ENCODE measurements at places on chromosomes 1 and 21. TPM values are rescaled to one million over a fixed set of nuclear protein-coding genes. Genes with fewer than 3 reads are reported as not detected.

DNA sequence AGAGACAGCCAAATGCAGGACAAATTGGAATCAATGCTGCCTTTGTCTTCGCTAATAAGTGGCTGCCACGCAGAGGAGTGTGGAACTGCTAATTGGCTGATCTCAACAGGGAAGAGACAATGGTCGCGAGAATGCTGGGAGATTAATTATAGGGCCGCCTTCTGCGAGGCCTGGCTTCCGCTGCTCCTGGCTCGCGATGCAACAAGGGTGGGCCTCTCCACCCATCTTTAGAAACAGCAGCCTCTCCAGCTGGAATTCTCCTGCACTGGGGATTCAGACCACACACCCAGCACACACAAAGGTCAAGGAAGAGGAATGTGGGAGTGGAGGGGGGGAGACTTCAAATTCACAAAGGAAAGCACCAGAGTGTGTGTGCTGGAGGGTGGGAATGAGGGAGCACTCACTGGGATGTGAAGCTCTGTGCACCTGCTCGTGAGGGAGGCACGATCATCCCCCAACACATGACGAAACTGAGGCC lies 200.7 kb upstream of the GRIK3 start:
- DNase-seq = no peak

GRCh38 chr1:3068564-3069431 lies at the start of gene PRDM16:
PRDM16 (plus strand) TSS chr1:3069203; CDS start chr1:3069260, 57 bp downstream.
- peak; percentile 40 for DNase-seq

DNA sequence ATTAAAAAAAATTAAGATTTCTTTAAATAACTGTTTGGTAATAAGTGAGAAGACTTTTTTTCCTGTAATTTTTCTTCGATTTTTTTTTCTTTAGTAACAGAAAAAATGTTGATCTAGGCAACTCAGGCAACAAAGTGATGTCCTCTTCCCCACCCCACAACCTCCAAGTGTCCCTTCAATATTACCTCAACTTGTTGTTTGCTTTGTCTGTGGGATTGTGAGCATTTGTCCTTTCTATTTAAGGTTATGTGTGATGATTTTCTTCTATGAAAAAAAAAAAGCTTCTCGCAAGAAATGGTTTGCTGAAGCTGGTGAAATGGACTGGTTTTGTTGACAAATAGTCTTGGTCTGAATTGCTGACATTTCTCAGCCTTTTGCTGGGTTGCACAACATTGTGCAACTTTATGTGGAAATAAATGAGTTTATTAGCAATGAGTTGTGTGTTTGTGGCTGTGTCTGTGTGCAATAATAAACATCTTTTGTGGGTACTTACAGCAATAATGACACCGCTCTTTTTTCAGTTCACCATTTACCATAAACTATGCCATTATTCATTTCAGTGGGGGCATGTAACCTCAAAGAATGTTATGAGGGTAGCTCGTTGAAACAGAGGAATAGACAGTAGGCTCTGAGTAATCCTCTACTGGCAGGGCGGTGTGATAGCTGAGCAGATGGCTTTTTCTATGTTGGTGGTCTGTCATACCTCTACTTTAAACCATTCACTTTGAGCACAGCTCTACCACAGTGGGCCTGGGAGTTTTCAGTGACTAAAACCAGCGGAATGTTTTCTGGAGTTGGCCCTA lies 218.4 kb downstream of the HLX start:
- no peak for DNase-seq

GRCh38 chr1:177585302-177586220 lies 384.3 kb downstream of the SEC16B start:
- DNase-seq = no peak

The OR2L5 gene
- not detected for total RNA-seq

DNA sequence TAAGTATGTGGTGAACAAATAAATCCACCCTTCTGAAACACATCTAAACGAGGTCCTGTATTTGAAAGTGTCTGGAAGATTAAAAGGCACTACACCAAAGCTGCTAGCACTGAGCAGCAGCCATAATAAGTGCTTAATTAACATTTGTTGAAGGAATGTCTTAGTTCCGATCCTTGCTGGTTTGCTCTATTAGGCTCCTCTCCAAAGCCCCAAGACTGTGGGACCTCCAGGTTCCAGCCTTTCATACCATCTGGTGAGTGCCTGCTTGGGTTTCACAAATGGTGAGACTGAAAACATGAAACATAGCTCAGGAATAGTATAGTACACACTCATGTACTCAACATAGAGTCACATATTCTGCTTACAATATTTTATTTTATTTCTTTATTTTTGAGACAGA lies 640 bp upstream of the CYP2J2 start:
- DNase-seq = no peak

GRCh38 chr21:38984982-38985567 lies 179.3 kb downstream of the ETS2 start:
- DNase-seq = peak; percentile 40

The ITLN1 gene
- not detected for total RNA-seq

All from activated naive CD8-positive, alpha-beta T cell treated with anti-CD3 and anti-CD28 coated beads, Interleukin-2, amount 10 ng/mL, durations not matched to agents 7 days and 5 days (primary cell).